Foreskin keratinocyte (primary cell): ENCODE measurements at places on chromosomes 6 and 20. TPM values are rescaled to one million over a fixed set of nuclear protein-coding genes. Genes with fewer than 3 reads are reported as not detected.

FKBP5 gene
- total RNA-seq: 42.2 and 59.4 TPM in 2 replicates

PROKR2 gene
- total RNA-seq: not detected in 2 replicates

EGFL8 gene
- total RNA-seq: 3.6 and 3.8 TPM in 2 replicates

SULF2 gene
- total RNA-seq: 230 and 277 TPM in 2 replicates

GSTA3 gene
- total RNA-seq: not detected in 2 replicates

LGSN gene
- not detected in 2 replicates for total RNA-seq

TBC1D22B gene
- total RNA-seq: 11.0 and 11.1 TPM in 2 replicates

OR5V1 gene
- not detected in 2 replicates for total RNA-seq
